ENCODE measurements at places on chromosomes 2 and 18. TPM values are rescaled to one million over a fixed set of nuclear protein-coding genes. Genes with fewer than 3 reads are reported as not detected.

The TMEM163 gene
- total RNA-seq = 0.09 TPM

The WIPF1 gene
- 14.1 TPM for total RNA-seq

The TMEM247 gene
- not detected for total RNA-seq

- DNase-seq = no peak
Observed at GRCh38 chr18:6566338-6566911, 151.7 kb upstream of the L3MBTL4 start.

DNA sequence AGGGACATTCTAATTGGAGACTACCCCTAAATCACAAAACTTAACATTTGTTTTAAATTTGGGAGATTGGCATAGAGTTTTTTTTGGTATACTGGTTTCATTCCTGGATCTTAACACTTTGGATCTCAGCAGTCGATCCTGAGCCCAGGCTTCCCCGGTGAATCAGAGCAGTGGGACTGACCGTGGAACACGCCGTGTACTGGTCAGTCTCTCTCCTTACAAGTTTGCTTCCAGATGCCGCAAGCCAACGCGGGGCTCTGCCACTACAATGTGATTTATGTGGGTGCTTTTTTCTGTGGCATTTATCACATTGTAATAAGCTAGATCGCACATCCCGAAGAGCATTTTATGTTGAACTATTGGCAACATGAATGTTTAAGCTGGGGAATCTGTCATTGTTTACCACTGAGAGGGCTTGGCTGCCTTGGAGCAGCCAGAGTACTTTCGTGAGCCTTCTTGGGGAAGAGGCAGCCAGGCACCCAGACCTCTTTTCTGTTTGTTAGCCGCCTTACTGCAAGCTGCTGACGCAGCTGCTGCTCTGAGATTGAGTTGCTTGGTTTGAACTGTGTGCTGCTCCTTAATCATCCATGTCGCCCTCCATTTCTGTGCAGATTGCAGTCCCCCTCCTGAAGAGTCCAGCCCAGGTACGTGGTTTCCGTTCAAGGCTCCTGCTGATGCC lies 49.3 kb downstream of the COA5 start:
- DNase-seq = no peak

GRCh38 chr18:8744656-8745055 lies 39.3 kb downstream of the MTCL1 start:
- no peak for DNase-seq

DNA sequence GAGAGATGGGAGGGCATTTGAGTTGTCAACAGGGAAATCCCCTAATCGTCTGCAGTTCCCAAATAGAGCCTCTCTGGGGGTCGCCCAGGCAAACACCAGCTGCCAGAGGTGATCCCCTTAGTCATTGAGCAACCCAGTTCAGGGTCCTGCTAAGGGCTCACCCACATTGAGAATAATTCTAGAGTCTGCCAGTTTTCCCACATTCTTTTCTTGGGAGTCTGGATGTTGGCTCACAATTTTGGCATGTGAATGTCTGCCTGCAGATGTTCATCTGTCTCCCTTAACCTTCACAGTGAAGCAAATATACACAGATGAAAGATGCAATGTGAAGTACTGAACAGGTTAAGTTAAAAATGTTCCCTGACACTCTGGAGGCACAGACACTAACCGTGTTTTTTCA lies 11.4 kb upstream of the SMIM21 start:
- no peak for DNase-seq

DNA sequence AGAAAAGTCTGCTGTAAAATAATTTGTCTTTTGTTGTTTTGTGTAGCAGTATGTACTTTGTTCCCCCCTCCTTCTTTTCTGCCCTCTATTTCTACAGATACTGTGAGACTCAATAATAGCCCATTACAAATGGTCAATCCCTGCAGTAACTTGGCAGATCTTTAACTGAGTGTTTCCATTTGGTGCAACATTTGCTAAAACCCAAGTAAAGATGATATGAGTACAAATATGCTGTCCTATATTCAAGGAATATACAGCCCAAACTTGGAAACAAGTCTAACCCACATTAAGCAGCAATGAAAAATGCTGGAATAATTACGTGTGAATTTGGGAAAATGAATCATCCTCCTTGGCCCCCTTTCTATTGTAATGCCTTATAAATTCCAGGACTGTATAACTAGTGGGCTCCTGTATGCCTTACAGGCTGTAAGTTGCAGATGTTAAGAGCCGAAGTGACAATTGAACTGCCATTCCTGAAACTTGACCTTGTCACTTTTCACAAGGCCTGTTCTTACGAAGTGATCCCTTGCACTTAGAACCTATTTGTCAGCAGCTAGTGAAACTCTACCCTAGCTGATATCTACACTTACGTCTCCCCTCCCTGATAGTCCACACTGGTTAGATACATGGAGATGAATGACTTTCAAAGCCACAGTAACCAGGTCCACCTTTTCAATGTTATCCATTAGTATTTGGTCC lies 104.9 kb downstream of the IRS1 start:
- no peak for DNase-seq

DNA sequence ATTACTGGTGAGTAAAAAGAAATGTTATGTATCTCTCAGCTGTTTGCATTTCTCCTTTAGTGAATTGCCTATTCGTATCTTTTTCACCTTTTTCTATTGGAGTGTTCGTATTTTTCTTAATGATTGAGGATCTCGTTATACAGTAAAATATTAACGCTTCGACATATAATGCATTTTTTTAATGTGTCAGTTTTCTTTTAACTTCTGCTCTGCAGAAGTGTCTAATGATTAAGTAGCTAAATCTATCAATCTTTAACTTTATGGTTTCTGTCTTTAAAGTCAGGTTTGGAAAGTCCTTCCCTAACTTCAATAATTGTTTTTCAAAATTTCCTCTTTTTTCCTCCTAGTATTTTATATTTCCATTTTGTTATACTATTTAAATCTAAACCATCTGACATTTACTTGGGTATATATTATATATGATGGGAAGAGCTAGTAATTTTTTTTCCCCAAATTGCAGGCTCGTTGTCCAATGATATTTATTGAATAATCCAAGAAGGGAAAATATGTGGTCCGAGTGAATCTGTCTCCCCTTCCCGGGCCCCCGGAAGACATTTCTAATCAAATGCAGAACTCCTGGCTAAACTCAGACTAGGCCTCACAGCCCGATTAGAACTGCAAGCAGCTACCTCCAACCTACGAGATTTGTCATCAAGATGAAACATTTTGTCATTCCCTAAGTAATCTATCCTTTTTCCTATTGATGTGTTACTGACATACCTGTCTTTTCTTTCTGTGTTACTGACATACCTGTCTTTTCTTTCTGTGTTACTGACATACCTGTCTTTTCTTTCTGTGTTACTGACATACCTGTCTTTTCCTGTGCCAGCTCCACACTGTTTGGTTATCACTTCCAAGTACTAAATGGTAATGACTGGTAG lies 17.2 kb downstream of the PCBP1 start:
- no peak for DNase-seq

DNA sequence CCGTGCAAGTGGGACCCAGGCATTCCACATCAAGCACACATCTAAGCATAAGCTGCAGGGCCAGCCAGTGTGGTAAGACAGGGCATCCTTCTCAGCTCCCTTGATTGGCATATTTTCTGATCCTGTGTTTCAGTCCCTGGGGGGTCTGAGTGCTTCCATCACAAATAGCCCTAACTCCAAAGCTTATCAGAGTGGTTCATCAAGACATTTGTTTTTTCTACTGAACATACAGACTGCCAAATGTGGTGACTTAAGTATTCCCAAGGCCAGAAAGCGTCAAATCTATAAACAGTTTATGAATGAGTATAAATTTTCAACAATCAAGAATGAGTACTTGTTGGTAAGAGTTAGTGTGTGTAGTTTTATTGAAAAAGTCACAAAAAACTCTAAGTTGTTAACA lies 18.8 kb downstream of the SPRED2 start:
- no peak for DNase-seq

DNA sequence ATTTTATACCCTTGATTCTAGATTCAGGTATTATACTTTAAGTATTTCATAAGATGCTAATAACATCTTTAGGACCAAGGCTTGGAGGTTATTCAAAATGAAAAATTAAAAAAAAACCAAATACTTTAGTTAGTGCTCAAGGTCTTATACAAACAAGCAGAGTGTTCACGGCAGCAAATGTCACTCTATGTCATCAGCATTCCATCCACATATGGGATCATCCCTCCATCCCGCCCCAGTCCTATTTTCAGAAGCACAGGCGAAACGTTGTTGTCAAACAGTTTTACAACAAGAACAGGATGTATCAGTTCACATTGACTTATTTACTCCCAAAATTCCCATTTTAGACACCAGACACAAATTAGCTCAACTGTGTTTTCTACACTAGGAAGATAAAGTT lies 83.7 kb downstream of the DSEL start:
- no peak for DNase-seq

DNA sequence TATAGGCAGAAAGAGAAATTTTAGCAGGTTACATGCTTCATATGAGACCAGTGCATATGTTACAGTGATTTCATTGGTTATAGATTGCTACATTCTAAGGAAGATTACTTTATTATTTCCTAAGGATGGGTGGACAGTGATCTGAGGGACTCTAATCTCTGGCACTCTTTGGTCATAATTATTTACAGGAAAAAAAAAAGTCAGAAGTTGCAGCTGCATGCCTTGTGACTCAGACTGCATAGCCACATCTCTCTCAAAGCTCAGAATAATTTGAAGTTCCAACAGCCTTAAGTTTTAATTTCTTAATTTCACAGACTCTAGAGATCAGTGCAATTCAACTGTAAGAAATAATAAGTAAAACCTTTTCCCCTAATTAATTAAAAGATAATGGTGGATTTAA lies 27.1 kb upstream of the BARD1 start:
- no peak for DNase-seq

All from dermis blood vessel endothelial cell (primary cell).